ENCODE measurements at places on chromosomes 3 and 15.

- H3K36me3 ChIP-seq: no peaks in the 10 kb centered on the region
Observed at GRCh38 chr15:47887241-47887800, 170.0 kb downstream of the SEMA6D start.

- no peaks in the 10 kb centered on the region for H3K27me3 ChIP-seq
- no peaks in the 10 kb centered on the region for H3K36me3 ChIP-seq
- H3K4me1 ChIP-seq: peaks cover 19% of the 10 kb centered on the region
- H3K27ac ChIP-seq: peak overlapping the region; percentile 71
Observed at GRCh38 chr3:181966393-181966792, 254.7 kb downstream of the SOX2 start.

- H3K4me3 ChIP-seq: no peak overlapping the region
- no peaks in the 10 kb centered on the region for H3K27me3 ChIP-seq
- DNase-seq: no peak
- no peaks in the 10 kb centered on the region for H3K36me3 ChIP-seq
- H3K27ac ChIP-seq: no peak overlapping the region
Observed at GRCh38 chr3:108346301-108347227, 50.2 kb downstream of the HHLA2 start.

DNA sequence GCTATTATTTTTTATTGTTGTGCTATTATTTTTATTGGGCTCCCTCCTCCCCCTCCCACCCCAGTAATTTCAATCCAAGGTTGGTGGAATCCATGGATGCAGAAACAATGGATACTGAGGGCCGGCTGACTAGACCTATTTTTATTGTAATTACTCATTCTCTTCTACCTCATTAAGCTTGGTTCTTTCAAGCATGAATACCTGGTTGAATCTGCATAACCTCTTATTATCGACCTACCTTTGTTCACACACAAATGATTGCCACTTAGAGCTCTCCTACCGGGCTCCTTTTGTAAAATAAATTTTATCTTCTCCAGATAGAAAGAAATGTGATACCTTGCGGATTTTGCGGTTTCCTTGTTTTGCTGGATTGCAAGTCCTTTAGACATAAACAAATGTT is 31.6 kb downstream of the BTD start:
- no peak overlapping the region for H3K27ac ChIP-seq
- H3K4me1 ChIP-seq: peaks cover 67% of the 10 kb centered on the region
- peaks cover 4% of the 10 kb centered on the region for H3K36me3 ChIP-seq
- DNase-seq: no peak
- peak overlapping the region; percentile 26 for H3K4me3 ChIP-seq

DNA sequence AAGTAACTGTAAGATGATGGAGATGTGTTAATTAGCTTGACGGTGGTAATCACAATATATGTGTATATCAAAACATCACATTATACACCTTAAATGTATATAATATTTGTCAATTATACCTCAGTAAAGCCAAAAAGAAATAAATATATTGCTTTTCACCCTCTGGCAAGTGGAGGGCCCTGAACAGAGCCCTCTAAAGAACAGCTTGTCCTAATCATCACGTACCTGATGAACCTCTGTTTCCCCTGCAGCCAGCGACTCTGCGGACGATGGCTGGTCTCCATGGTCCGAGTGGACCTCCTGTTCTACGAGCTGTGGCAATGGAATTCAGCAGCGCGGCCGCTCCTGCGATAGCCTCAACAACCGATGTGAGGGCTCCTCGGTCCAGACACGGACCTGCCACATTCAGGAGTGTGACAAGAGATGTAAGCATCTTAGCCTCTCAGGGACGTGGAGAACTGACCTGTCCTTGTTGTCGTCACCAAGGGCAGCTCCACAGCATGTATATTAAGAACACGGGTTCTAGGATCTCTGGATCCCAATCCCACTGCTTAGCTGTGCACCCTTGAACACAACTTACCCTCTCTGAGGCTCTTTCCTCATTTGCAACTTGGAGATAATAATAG is 6.3 kb downstream of the THBS1 start:
- H3K27me3 ChIP-seq: no peaks in the 10 kb centered on the region
- no peak for DNase-seq
- H3K4me3 ChIP-seq: no peak overlapping the region
- no peak overlapping the region for H3K27ac ChIP-seq

GRCh38 chr3:86865506-86865905 is 125.4 kb downstream of the VGLL3 start:
- DNase-seq: no peak
- H3K27ac ChIP-seq: no peak overlapping the region
- H3K36me3 ChIP-seq: peaks cover 11% of the 10 kb centered on the region
- H3K4me1 ChIP-seq: no peaks in the 10 kb centered on the region
- H3K27me3 ChIP-seq: no peaks in the 10 kb centered on the region

- DNase-seq: peak; percentile 41
- H3K27me3 ChIP-seq: no peaks in the 10 kb centered on the region
- peak overlapping the region; percentile 32 for H3K27ac ChIP-seq
- H3K36me3 ChIP-seq: no peaks in the 10 kb centered on the region
Observed at GRCh38 chr15:81809543-81809942, 236.3 kb downstream of the MEX3B start.

DNA sequence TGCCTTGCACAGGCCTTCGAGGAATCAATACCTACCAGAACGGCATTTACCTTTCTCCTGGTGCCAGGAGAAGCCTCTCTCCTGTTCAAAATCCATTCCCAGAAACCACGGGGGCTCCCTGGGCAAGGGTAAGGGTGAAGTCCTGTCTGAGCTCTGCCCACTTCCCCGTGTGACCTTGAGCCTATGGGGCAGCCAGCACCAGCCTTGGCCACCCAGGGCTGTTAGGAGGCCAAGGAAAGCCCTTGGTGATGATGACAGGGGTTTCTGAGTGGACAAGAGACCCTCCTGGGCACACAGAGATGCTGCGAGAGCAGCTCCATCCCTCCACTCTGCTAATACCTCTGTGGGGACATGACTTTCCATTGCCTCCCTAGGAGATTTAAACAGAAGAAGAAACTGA is 5.9 kb downstream of the SCN5A start:
- no peak overlapping the region for H3K4me3 ChIP-seq
- no peak overlapping the region for H3K27ac ChIP-seq
- DNase-seq: no peak
- H3K36me3 ChIP-seq: no peaks in the 10 kb centered on the region

GRCh38 chr3:126354776-126355175 is 2.4 kb downstream of the KLF15 start:
- peaks cover 19% of the 10 kb centered on the region for H3K4me1 ChIP-seq
- H3K4me3 ChIP-seq: no peak overlapping the region
- H3K27me3 ChIP-seq: peaks cover 18% of the 10 kb centered on the region
- DNase-seq: no peak

- H3K27ac ChIP-seq: no peak overlapping the region
- no peak overlapping the region for H3K4me3 ChIP-seq
- no peaks in the 10 kb centered on the region for H3K4me1 ChIP-seq
- H3K27me3 ChIP-seq: no peaks in the 10 kb centered on the region
Observed at GRCh38 chr15:86183596-86184491, 104.2 kb downstream of the AGBL1 start.

DNA sequence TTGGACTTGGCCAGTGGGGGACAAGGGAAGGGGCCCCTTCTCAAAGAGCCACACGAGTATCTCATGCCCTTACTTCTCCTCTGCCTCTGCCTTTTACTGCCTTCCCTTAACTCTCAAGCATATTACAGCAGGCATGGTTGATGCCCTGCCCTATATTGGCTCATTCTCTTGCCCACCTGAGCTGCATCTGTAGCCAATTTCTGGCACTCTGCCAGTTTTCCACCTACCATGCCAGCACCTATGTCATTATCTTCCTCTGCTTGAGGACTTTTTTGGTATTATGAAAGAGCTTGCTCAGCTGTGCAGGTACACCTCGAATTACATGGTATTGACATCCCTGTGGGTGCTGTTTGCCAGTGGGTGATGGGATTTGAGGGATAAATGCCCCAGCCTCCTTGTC is 181.8 kb downstream of the OXSM start:
- no peak overlapping the region for H3K27ac ChIP-seq
- no peak overlapping the region for H3K4me3 ChIP-seq
- peaks cover 7% of the 10 kb centered on the region for H3K4me1 ChIP-seq
- H3K36me3 ChIP-seq: no peaks in the 10 kb centered on the region
- H3K27me3 ChIP-seq: no peaks in the 10 kb centered on the region
- no peak for DNase-seq

DNA sequence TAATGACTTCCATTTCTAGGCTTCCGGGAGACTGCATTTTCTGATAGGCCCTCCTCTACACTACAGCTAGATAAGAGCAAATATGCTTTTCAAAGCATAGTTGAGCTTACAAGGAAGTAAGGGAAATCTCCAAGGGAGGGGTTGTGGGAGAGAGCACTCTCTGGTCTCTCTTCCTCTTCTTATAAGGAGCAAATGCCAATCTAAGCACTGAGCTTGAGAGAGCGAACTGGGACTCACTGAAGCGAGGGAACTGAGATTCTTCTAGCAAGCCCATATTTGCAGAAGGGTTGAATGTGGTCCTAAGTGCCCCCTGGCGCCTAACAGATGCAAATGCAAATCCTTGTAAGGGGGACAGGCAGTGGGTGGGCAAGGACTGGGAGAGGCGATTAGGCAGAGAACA is 164.8 kb downstream of the ERC2 start:
- no peaks in the 10 kb centered on the region for H3K27me3 ChIP-seq
- H3K36me3 ChIP-seq: peaks cover 2% of the 10 kb centered on the region
- peak; percentile 72 for DNase-seq
- no peak overlapping the region for H3K4me3 ChIP-seq
- H3K4me1 ChIP-seq: peaks cover 25% of the 10 kb centered on the region

GRCh38 chr3:125156456-125156855 is 56.1 kb downstream of the SLC12A8 start:
- H3K27me3 ChIP-seq: no peaks in the 10 kb centered on the region
- no peak overlapping the region for H3K27ac ChIP-seq
- H3K4me1 ChIP-seq: peaks cover 30% of the 10 kb centered on the region
- no peaks in the 10 kb centered on the region for H3K36me3 ChIP-seq
- DNase-seq: no peak

- peak within 1 kb of the TSS; percentile 69 for H3K4me3 ChIP-seq
- peak; percentile 80 for DNase-seq
- H3K27ac ChIP-seq: no peak within 1 kb of the TSS
- H3K4me1 ChIP-seq: no peaks in the 10 kb centered on the region
Observed at GRCh38 chr3:10164546-10165393, at the start of gene IRAK2. IRAK2 (plus strand) TSS chr3:10164919; CDS start chr3:10164955, 36 bp downstream.

DNA sequence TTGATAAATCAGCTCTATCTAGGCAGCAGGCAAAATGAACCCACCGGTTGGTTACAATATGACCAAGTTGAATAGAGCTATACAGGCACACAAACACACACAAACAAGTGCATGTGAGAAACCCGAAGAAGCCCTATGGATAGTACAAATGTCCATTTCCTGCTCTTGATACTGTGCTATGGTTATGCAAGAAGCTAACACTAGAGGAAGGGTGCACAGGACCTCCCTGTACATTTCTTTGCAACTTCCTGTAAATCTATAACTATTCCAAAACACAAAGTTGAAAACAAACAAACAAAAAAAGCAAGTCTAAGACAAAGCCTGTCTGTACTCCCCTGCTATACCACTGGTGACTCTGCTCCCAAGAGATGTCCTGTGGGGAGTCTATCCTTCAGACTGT is 8.2 kb upstream of the FAM240A start:
- DNase-seq: no peak
- H3K4me1 ChIP-seq: peaks cover 58% of the 10 kb centered on the region
- no peaks in the 10 kb centered on the region for H3K36me3 ChIP-seq
- no peak overlapping the region for H3K4me3 ChIP-seq
- H3K27ac ChIP-seq: peak overlapping the region; percentile 63
- no peaks in the 10 kb centered on the region for H3K27me3 ChIP-seq

- no peak for DNase-seq
- peaks cover 41% of the 10 kb centered on the region for H3K36me3 ChIP-seq
- H3K27ac ChIP-seq: peak overlapping the region; percentile 53
- H3K4me1 ChIP-seq: peaks cover 23% of the 10 kb centered on the region
- H3K4me3 ChIP-seq: peak overlapping the region; percentile 12
Observed at GRCh38 chr3:30282154-30282696, 324.2 kb upstream of the TGFBR2 start.

DNA sequence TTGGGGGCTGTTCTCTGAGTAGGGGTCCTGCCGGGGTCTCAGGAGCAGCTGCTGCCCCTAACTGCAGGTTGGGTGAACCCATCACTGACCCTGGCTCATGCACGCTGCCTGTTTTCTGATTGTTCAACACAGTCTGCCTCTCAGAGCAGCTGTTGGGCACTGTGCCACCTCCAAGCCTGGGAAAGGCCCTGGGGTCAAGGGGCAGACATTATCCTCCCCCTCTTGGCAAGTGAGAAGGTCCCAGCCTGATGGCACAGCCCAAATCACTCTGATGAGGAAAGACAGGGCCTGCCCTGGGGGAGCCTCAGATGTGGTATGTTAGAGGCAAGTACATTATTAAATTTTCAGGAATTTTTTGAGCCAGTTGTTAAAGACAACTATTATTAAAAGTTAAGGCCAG is 14.1 kb upstream of the GNAT1 start:
- H3K4me1 ChIP-seq: peaks cover 3% of the 10 kb centered on the region
- DNase-seq: no peak
- H3K27ac ChIP-seq: no peak overlapping the region
- peaks cover 48% of the 10 kb centered on the region for H3K36me3 ChIP-seq
- no peak overlapping the region for H3K4me3 ChIP-seq
- H3K27me3 ChIP-seq: no peaks in the 10 kb centered on the region

GRCh38 chr3:81249540-81250029 is 511.9 kb downstream of the GBE1 start:
- H3K4me1 ChIP-seq: peaks cover 12% of the 10 kb centered on the region
- no peak overlapping the region for H3K27ac ChIP-seq
- DNase-seq: no peak
- H3K36me3 ChIP-seq: no peaks in the 10 kb centered on the region
- H3K4me3 ChIP-seq: no peak overlapping the region
- H3K27me3 ChIP-seq: no peaks in the 10 kb centered on the region

DNA sequence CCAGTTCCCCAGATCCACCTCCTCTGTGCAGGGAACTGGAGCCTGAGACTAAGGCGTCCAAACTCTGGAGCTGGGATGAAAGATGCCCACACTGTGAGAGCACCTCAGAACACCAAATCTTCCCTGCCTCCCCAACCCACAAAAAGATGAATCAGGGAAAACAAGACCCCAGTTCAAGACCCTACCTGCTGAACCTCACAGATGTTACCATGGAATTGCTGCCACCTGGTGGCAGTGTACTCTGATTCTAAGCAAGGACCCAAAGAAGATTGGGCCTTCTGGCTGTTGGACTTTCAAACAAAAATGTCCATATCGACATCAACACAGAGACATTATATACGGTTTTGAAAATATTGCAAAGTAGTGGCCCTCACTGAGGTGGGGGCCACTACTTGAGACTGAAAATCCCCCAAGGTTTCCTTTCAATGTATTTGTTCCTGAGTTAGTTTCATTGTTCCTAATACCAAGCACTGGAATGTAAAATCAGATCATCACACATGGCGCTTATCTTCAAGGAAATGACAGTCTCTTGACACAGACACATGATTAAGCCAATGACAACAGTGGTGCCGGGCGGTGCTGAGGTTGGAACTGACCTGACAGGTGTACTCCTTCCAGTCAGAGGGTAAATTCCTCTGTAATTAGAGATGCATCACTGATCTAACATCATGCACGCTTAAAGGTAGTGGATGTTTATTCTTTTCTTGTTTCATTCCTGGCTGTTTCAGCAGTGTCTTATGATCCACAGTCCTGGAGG is 67.6 kb downstream of the SLC6A11 start:
- peaks cover 79% of the 10 kb centered on the region for H3K27me3 ChIP-seq
- H3K27ac ChIP-seq: no peak overlapping the region
- H3K36me3 ChIP-seq: no peaks in the 10 kb centered on the region
- peak; percentile 48 for DNase-seq
- H3K4me3 ChIP-seq: no peak overlapping the region
- H3K4me1 ChIP-seq: no peaks in the 10 kb centered on the region
